ENCODE measurements at places on chromosomes 12 and 14.

GRCh38 chr12:108333898-108334699 lies 5.0 kb downstream of the CMKLR1 start:
- DNase-seq = no peak

- DNase-seq = peak; percentile 20
Observed at GRCh38 chr14:76352639-76353281, 23.2 kb upstream of the ESRRB start.

DNA sequence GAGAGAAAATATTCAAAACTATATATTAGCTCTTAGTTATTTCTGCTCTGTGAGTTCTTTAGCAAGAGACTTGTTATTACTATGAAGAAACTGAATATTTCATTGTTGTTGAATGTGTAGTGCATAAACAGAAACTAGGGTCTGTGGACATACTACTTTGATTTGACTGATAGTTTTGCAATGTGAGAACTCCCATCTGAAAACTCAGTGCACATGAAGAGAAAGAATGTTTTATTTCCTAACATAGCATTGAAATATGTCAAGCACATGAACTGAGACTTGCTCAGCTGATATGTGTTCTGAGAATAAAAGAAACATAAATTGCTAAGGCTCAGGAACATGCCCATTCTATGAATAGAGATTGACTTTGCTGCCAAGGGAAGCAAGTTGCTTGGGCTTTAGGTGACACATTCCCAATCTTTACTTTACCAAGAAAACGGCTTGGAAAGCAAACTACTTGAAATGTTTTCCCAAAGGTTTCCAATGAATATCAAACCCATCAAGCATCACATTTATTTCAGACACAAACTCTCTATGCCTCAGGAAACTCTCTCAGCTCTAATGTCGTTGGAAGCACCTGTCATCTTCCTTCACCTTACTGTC lies 290.4 kb downstream of the SLC16A7 start:
- no peak for DNase-seq

DNA sequence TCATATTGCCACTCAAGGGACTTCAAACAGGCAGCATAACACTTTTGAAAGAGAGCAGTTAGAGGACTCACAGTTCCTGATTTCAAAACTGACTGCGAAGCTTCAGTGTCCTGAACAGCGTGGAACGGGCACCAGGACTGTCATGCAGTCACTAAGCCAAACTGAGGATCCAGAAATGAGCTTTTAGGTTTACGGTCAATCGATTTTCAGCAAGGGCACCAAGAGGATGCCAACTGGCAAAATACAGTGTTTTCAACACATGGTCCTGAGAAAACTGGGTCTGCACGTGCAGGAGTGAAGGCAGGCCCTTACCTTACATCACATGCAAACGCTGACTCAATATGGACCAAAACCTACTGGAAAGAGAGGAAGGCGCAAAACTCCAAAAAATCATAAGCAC lies 15.6 kb downstream of the BRF1 start:
- DNase-seq = no peak

DNA sequence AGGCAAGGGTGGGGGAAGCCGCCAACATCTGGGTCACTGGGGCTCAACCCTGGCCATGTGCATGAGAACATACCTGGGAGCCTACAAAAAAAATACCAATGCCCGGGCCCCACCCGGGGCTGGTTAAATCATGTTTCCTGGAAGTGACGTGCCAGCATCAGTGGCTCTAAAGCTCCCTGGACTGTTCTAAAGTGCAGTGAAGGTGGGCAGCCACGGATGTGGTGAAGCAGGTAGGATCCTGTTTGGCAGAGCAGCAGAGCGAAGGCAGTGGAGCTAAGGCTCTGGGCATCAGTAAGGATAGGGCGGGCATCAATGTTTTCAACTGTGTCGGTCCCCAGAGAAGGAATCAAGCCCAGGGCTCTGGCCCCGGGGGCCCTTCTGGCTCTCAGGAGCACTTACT lies 525 bp upstream of the GPR68 start:
- DNase-seq = peak; percentile 67

DNA sequence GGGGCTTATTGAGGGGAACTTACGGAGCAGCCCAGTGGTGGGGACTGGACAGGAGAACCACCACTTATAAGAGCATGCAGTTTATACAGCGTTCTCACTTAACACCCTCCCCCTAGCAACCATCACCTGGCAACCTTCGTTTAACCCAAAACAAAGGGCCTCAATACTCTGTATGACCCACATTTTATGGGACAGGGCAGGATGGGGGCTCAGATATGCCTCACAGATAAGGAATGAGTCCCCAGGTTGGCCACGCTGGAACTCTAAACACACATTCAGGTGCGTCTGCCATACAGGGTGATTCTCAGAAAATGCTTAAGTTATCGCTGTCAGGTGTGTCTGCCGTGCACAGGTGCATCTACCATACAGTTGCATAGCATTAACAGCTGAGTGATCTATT lies 99.2 kb downstream of the GCH1 start:
- no peak for DNase-seq

GRCh38 chr12:89907659-89908058 lies 199.0 kb upstream of the ATP2B1 start:
- no peak for DNase-seq

- no peak for DNase-seq
Observed at GRCh38 chr12:69430942-69431590, 39.1 kb upstream of the FRS2 start.

- DNase-seq = no peak
Observed at GRCh38 chr12:52081263-52081733, 1.8 kb downstream of the SMIM41 start.

DNA sequence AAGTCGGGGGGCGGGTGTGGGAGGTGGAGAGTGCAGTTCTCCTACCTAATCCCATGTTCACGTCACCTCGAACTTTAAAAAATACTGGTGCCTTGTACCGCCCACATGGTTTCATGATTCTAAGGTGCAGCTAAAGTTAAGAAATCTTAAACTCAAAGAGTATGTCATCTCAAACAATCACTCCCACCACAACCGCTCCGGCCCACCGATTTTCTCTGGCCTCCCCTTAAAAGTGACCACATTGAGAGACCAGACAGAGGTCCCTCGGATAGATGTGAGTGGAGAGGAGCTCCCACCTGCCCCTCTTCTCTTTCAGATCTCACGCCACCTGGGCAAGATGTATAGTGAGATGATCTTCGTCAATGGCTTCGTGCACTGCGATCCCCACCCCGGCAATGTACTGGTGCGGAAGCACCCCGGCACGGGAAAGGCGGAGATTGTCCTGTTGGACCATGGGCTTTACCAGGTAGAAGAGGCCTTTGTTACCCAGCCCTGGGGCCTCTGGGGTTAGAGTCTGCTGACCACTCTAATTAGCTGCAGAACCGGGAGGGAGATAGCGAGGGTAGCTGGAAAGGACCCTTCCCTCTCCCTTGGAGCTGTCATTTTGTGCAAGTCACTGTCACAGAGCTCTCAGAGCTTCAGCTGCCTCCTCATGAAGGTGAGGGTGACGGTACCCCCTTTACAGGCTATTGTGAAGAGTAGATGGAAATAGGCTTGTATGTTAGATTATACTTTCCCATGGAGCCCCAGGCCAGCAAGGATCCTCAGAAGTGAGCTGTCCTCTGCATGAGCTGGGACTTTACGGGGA lies 124.4 kb downstream of the ADCK1 start:
- DNase-seq = no peak

DNA sequence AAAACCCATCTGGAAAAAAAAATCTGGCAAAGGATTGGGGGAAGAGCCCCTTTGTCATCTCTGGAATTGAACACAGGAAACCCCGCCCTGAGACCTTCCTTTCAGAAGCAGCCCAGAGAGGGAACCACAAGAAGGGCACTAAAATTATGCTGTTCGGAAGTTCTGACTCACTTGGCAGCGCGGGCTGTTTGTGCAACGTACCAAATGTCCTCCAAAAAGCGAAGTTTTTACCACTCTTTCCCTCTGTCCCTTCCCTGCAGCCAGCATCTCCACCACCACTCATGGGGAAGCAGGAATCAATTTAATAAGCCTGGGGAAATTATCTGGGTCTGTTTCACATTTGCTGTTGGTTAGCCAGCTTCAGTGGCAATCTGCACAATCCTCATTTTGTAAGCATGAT lies 3.2 kb upstream of the SYNE3 start:
- DNase-seq = peak; percentile 64

GRCh38 chr12:80864046-80864735 lies 73.5 kb downstream of the LIN7A start:
- DNase-seq = no peak

GRCh38 chr14:18688346-18688745 lies 87.4 kb downstream of the OR11H12 start:
- DNase-seq = no peak

- DNase-seq = no peak
Observed at GRCh38 chr12:15417691-15418090, 95.4 kb downstream of the PTPRO start.

GRCh38 chr12:108694812-108695278 lies 36.5 kb downstream of the CORO1C start:
- no peak for DNase-seq

DNA sequence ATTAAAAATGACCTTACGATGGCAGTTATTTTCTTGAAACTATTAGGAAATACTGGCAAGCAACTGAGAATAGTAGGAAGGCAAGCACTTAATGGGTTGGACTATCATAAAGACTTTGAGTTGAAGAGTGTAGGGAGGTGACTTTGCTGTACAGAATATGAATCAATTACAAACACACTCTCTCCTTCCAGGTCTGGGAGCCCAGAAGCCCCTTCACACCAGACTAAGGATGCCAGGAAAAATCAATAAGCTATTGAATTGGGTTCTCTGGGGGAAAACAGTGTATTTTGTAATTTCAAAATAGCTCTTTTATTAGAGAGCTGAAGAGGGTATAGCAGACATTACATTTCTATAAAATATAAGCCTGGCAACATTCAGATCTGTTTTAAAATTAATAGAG lies 736.4 kb downstream of the NOVA1 start:
- DNase-seq = no peak

GRCh38 chr12:108418164-108418890 lies 79.2 kb upstream of the CMKLR1 start:
- no peak for DNase-seq

DNA sequence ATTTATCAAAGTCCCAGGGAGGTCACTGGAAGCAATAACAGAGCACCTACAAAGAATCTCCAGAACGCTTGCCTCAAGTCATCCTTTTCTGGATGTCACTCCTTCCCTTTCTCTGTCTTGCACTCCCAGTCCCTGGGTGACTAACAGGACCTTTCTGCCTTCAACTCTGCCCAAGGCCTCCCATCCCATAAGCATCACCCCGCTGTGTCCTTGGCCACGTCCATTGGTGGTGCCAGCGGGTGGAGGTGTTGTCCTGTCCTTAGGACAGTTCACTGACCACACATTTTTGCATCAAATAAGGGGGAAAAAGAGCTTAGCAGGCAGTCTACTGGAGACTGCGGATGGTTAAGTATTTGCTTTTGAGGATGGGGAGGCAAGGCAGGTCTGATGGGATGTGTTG lies 23.6 kb upstream of the PLEK2 start:
- DNase-seq = no peak

- DNase-seq = no peak
Observed at GRCh38 chr12:101713930-101714329, 16.5 kb downstream of the CHPT1 start.

DNA sequence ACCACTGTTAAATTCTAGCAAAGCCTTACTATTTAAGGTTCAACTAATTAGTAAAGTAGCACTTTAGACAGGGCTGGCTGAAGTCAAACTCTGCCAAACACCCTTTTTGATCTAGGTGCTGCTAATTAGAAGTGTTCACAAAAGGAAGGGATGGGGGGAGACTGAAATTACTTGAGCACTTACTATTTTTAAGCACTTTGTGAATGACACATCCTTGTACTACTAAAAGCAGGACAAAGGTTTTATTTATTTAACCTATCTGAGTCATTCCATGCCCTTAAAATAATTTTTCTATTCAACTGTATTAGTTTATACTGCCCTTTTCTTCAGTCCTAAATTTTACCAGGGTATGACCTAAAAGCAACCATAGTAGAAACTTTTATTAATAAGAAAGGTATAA lies 20.1 kb downstream of the MBIP start:
- DNase-seq = no peak

GRCh38 chr12:998020-998874 lies 7.2 kb downstream of the ERC1 start:
- DNase-seq = no peak

- no peak for DNase-seq
Observed at GRCh38 chr14:68922886-68923285, 56.2 kb downstream of the ACTN1 start.

- DNase-seq = no peak
Observed at GRCh38 chr12:111384596-111384995, 15.7 kb upstream of the PHETA1 start.

DNA sequence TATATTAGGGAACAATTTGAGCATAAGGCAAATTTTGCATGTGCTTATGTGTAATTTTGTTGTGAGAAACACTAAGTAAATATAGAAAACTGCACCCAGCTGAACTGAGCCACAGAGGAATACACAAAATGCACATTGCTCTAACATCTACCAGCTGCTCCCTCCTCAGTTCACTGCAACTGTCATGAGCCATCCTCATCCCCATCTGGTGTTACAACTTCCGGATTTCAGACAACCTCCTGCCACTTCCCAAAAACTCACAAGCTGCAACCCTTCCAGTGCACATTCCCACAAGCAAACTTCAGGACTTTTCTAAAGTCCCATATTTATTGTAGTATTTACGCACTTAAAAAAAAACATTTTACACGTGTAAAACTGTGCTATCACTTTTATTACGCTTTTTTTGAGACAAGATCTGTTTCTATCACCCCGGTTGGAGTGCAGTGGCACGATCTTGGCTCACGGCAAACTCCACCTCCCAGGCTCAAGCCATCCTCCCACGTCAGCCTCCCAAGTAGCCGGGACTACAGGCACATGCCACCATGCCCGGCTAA lies 169.1 kb upstream of the TBX3 start:
- no peak for DNase-seq

GRCh38 chr12:13088496-13088895 lies 15.0 kb downstream of the GSG1 start:
- DNase-seq = no peak

DNA sequence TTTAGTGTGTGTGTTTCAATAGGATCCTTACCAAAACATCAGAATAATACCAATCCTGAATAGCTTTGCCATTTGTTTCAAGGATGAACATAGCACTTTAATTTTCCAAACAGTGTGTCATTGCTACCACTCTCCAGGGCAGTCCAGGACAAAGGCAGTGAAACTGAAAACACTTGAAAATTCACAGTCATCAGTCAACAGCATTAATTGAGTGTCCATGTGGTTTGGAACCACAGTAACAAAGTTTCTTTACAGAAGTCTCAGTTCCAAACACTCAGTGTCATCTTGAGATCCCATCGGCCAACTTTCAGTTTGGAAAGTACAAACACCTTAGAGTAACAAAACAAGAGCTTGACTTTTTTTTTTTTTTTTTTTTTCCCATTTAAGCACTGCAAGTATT lies 228.4 kb upstream of the SOX5 start:
- no peak for DNase-seq

GRCh38 chr14:89445273-89445973 lies 28.4 kb upstream of the FOXN3 start:
- peak; percentile 41 for DNase-seq

DNA sequence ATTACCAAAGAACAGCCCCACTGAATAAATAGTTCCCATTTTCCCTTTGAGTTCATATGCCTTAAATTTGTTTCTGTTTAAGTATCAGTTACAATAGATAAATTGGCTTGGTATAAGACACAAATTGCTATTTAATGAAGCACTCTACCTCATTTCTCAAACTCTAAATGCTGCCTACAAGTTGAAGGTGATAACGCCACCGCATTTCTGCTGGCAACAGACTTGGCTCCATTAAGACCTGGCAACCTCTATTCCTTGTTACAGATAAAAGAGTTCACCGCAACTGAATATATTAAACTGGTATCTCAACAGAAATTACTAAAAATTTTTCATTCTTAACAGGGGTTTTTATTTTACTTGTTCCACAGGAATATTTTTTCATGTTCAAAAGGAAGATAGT lies 35.6 kb downstream of the GXYLT1 start:
- DNase-seq = no peak

Data from stimulated activated CD8-positive, alpha-beta memory T cell treated with anti-CD3 and anti-CD28 coated beads, Interleukin-7, amount 100 ng/mL, for 4 hours (primary cell).